Lung microvascular endothelial cell (primary cell): ENCODE measurements at places on chromosomes 13 and 19. TPM values are rescaled to one million over a fixed set of nuclear protein-coding genes. Genes with fewer than 3 reads are reported as not detected.
A peak's percentile ranks its signal among the peaks of the same experiment; 100 is the strongest.

Gene NLRP7
- not detected in 2 replicates for total RNA-seq

Gene ZNF577
- total RNA-seq: 1.3 and 2.6 TPM in 2 replicates

Gene CDX2
- not detected in 2 replicates for total RNA-seq

Gene CYP2A7
- not detected in 2 replicates for total RNA-seq

DNA sequence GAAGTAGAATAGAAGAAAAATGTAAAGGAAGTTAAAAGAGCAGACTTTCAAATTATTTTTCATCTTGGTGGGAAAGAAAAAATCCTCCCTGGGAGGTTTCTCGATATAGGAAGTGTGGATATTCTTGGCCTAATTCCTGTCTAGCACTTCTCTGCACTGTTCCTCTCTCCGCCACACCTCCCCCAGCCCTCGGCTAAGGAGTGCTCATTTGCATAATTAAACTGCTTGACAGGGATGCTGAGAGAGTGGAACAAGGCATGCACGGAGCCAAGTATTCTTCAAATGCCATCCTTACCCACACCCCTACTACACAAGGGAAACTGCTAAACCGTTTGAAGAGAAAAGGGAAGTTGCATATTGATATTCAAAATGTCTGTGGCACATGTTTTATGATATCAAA lies 511.0 kb upstream of the HTR2A start:
- DNase-seq: no peak

DNA sequence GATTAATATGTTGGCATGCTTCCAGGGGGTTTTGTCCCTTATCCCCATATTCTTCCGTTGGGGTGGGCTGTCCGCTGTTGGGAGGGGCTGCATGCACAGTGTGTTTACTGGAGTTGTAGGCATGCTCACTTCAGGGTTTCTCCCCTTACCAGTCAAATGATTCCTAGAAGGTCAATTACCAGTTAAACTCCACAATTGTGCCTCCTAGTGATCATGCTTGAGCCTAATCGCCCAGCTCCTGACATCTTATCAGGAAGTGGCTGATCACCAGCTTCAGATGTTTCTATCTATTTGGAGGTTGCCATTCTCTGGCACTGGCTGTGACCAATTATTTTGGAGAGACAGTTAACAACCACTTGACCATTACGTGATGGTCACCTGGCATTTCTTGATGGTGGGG lies 1090.0 kb downstream of the SLITRK5 start:
- DNase-seq: no peak

DNA sequence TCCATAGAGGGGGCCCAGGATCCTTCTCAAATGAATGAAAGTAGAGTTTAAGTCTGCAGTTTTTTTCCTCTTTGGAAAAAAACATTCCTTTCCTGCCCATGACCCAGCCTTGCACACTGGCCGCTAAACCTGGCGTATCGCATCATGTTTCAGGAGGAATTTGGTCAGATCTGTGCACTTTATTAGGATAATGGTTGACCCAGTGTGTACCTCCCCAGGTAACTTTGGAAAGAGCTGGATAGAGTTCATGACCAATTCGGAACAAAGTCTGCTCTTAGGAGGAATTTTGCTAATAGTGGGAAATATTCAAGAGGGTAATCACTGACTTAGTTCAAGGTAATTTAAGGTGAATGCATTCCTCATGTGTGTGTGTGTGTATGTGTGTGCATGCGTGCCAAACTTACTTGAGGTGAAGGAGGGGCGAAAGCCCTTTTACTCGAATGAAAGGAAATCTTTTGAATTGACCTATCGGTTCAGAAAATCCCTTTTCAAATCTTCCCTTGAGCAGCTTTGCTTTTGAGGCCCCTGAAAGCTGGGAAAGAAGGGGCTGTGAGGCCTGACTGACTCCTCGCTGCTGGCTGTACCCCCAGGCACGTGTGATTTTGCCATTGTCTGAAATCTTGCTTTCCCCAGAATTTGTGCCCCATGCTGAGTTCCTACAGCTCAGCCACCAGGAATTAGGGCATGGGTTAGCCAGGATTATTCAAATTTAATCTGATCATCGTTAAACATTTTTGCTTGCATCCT lies 46.3 kb downstream of the SIPA1L3 start:
- no peak for DNase-seq

DNA sequence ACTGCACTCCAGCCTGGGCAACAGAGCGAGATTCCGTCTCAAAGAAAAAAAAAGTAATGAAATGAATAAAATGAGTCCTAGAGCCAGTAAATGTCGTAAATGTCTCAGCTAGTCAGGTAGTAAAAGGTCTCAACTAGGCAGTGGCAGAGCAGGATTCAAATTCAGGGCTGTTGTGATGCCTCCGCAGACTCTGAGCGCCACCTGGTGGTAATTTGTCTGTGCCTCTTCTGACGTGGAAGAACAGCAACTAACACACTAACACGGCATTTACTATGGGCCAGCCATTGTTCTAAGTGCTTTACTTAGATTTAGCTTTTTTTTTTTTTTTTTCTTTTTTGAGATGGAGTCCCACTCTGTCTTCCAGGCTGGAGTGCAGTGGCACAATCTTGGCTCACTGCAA lies 30.2 kb downstream of the CYP2F1 start:
- DNase-seq: peak; percentile 87

- DNase-seq: peak; percentile 55
Observed at GRCh38 chr19:277581-278165, 13.5 kb downstream of the PLPP2 start.

GRCh38 chr13:32917504-32917903 lies 98.7 kb upstream of the KL start:
- DNase-seq: no peak

DNA sequence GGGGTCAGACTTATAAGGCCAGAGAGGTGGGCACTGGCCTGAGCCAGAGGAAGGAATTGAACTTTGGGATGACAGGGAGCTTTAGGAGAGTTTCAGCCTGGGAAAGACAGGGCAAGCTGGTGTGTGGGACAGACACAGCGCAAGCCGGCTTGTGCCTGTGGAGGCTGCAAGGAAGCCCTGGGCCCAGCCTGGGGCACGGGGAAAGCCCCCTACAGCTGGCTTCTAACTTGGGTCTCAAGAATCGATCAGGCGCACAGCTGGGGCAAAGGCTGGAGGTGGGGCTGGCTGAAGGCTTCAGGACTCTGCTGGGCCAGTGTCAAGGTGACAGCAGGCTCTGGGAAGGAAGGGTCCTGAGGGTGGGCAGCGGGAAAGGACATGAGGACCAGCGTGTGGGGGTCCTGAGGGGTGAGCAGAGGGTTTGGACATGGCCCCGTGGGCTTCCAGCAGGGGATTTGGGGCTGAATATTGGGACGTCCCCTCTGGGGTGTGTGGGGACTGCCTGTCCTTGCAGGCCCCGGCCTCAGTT lies 3.0 kb downstream of the PTOV1 start:
- DNase-seq: no peak

- DNase-seq: peak; percentile 90
Observed at GRCh38 chr13:30429721-30430694, 7.7 kb downstream of the UBE2L5 start.

- no peak for DNase-seq
Observed at GRCh38 chr13:43061496-43062280, 38.3 kb downstream of the DNAJC15 start.

GRCh38 chr13:36148446-36148845 lies 17.3 kb upstream of the DCLK1 start:
- no peak for DNase-seq

GRCh38 chr13:30722361-30722760 lies 13.0 kb upstream of the ALOX5AP start:
- no peak for DNase-seq

DNA sequence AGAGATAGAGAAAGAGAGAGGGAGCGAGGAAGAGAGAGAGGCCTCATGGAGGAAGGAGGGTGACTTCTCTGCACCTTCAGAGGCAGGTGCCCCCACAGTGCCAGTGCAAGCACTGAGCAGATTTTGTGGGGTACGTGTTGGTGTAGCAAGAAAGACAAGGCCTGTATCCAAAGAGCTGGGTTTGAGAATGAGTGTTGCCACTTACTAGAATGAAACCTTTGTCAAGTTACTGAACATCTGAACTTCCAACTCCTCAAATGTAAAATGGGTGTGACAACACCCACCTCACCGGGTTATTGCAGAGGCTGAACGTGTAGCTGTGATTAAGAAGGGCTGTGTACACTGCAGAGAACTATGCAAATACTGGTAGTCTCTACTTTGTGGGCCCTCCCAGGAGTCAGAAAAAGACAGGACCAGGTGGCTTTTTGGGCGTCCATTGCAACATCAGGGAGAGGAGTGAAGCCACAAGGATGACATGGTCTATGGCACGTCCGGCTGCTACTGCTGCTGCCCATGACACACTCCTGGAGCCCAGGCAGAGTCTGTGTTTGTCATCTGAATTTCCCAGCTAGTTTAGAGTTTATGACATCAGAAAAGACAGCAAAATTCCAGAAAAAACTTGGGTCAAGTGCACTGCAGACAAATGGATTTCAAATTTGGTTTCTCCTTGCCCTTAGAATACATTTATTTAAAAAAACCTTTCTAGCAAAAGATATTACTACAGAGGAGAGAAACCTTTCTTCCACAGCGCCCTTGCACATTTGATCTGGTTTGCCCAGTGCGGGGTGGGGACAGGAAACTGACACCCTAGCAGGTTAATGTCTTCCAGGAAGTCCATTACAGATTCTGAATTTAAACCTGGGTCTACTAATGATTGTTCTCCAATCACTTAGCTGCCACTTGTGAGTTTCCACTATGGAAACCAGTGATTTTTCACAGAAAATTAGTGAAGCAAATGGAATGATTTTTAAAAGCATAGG lies 54.0 kb upstream of the ATP12A start:
- DNase-seq: no peak

DNA sequence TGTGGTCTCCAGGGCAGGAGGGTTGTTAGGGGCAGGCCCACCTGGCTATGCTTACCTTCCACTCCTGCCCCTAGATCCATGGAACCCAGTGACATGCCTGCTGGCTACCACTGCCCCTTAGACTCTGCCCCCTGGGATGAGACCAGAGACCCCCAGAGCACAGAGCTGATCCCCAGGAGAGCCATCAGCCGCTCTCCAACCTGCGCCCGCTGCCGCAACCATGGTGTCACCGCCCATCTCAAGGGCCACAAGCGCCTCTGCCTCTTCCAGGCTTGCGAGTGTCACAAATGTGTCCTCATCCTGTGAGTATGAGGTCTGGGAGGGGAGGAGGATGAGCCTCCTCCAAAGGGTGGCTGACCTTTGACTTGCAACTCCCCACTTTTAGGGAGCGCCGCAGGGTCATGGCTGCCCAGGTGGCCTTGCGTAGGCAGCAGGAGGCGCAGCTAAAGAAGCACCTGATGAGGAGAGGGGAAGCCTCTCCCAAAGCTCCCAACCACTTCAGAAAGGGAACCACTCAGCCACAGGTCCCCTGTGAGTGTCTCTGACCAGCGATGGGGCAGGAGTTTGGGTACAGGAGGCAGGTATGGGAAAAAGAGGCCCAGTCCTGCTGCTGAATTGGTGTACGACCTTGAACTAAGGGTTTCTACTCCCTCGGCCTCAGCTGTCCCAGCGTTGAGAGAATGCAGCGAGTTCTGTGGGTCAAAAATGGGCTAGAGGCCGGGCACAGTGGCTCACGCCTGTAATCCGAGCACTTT lies 2.7 kb downstream of the DMRTC2 start:
- no peak for DNase-seq

- DNase-seq: no peak
Observed at GRCh38 chr13:61383111-61383510, 32.5 kb downstream of the PCDH20 start.

- no peak for DNase-seq
Observed at GRCh38 chr13:107788464-107789165, 426.7 kb downstream of the LIG4 start.

DNA sequence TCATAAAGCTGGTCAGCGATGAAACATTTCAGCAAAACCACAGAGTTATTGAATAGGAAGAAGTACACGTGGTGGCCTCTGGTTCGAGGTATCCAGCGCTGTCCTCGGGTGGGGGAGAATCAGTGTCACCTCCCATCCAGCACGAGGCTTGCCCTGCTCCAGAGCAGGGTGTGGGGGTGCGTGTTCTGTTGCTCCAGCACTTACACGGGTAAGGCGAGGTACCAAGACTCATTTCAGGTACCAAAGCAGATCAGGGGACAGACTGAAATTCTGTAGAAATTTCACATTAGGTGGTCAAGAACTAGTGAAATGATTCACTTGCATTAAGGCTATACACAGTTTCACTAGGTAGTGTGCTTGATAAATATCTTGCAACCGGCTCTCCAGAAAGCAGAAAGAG lies 164.2 kb upstream of the SOX1 start:
- DNase-seq: no peak
